ENCODE measurements at places on chromosomes 13 and 19.

DNA sequence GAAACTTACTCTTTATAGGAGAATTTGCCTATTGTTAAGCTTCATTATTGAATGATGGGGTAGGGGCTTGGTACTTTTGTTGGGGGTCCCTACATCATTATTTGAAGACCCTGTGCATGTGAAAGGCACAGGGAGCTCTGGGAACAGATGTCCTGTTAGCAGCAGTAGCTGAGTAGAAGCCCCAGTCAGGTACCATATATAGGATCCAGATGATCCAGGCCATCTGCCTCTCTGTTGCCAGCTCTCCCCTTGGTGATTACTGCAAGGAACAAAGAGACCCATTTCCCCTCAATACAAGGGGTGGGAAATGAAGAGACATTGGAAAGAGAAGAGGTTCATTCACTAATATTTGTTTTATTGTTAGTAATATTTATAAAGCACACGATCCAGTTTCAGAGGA, 4.4 kb upstream of the MTMR6 start:
- no peak for DNase-seq

GRCh38 chr19:38734426-38735256, 9.6 kb downstream of the CAPN12 start:
- no peak for DNase-seq

- no peak for DNase-seq
These were observed 11.6 kb downstream of the TMPRSS9 start for GRCh38 chr19:2371656-2372055.

DNA sequence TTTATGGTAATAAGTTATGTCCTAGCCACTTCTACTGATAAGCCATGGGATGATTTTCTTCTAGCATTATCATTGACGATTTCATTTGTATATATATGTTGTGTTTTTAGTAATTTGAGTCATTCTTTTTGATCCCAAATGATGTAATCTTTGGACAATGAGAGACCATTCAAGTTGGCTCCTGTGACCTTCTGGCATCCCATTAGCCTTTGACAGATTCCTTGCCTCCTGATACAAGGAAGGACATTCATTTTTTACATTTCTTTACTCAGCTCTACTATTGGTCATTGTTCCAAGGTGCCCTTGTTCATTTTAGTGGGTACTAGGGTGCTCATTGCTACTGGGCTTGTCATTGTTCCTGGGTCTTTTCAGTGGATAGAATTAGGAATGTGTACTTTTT, 35.3 kb upstream of the MYCBP2 start:
- no peak for DNase-seq

GRCh38 chr19:5873617-5874199, 3.4 kb upstream of the FUT5 start:
- no peak for DNase-seq

GRCh38 chr19:57105976-57106721, 13.6 kb upstream of the USP29 start:
- no peak for DNase-seq

DNA sequence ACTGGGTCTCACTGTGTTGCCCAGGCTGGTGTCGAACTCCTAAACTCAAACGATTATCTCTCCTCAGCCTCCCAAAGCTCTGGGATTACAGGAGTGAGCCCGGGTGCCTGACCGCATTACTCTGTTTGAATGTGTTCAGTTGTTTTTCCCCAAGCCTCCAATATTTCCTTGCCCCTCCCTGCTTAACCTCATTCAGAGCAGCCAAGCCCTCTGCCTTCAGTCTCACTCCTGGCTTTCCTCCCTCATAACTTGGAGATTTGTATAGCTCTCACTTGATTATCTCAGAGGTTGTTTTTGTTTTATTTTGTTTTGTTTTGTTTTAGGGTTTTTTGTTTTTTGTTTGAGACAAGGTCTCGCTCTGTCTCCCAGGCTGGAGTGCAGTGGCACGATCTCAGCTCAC, 11.4 kb downstream of the EPHX3 start:
- DNase-seq: no peak

GRCh38 chr19:33024398-33024797, 40.3 kb downstream of the RHPN2 start:
- DNase-seq: no peak

DNA sequence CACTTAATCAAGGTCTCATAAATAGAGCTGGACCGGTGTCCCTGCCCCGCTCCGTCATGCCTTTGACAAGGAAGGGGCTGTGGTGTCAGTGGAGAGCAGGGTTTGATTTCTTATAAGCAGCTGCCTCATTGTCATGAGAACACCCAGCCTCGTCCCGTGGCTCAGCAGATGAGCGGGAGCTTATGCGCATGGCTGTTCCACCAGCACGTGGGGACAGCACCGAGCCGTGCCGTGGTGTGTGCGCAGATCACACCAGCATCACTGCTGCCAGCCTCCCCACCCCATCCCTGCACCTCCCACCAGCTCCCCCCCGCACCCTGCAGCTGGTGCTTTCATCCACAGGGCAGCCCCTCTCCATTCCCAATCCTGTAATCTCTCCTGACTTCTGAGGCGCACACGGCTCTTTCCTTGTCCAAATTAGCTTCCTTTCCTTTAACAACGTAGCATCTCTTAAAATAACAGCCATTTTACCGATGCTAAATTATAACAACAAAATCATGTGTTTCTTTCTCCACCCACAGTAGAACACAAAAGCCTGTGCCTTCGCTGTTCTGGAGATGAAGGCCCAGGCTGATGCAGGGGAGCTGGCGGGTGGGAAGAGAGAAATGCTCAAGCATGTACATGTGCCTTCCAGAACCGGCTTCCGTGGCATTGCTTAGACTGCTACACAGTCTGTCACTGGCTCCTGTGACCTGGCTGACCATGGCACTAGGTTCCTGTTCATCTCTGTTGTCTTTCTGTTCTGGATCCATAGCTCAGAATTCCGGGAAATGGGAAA, 96.8 kb downstream of the RAB20 start:
- DNase-seq: no peak

GRCh38 chr19:37931881-37932655, 25.1 kb downstream of the SIPA1L3 start:
- DNase-seq: no peak

DNA sequence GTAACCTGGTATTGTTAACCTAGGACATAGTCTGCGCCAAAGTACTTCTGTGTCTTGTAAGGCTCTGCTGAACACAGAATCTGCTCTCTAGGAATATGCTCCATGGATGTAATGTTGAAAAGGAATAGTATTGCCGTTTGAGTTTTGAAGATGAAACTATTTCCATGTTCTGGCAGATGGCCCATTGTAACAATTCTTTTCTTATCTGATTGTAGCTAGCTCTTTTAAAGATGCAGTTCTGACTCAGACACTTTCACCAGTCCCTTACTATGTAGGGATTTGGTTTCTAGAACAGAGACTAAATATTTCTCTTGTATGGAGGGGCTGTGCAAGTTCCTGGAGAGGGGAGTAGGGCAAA, 185.6 kb downstream of the MTUS2 start:
- DNase-seq: no peak

GRCh38 chr19:35882114-35882832, 13.9 kb downstream of the APLP1 start:
- DNase-seq: no peak

- DNase-seq: no peak
These were observed 71.6 kb upstream of the UBAC2 start for GRCh38 chr13:99129050-99129449.

DNA sequence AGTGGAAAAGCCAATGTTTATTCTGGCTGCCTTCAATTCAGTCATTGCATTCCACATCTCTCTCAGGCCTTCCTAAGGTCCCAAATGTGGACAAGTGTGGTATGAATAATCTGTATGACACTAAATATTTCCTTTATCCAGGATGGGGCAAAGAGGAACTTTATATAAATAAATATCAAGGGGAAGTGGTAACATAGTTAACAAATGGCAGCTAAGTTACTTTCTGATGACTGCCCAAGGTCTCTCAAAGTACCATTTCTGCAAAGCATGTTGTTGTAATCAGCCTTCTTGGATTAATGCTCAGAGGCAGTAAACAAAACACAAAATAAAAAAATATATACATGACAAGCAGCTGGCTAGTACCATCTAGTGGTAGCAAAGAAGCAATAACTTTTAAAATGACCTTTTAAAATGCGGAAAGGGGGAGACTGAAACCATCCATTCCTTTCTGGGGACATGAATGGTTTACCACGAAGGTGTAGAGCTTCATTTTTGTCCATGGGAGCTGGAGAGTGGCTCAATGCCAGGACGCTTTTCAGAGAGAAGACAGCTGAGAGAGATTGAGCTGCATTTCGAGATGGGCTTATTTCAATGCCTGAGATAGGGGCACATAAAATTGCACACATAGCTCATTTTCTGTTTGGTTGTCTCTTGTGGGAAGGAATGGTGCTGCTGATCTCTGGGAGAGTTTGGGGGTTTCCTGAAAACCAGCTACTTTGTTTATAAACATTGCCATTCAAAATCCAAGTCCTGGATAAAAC, 259.2 kb downstream of the RFC3 start:
- DNase-seq: no peak

- no peak for DNase-seq
These were observed 27.6 kb downstream of the GPALPP1 start for GRCh38 chr13:45016792-45017425.

GRCh38 chr13:50910485-50910805, 854 bp downstream of the RNASEH2B start:
- no peak for DNase-seq

DNA sequence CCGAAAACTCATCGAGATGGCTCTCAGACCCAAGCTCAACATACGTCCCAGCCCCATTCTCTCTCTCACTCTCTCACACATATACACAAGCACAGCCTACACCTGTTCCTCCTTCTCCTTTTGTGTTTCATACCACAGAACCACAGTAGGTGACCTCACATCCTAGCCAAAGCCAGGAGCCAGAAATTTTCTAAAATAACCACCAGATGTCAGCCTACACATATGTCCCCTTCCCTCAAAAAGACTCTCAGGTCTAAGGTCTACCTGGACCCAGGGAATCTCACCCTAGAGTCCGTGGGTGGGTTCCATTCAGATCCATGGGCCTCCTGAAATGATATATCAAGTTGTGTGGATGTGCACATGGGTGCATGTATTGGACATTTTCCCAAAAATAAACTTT, 104.2 kb upstream of the IPO5 start:
- no peak for DNase-seq

DNA sequence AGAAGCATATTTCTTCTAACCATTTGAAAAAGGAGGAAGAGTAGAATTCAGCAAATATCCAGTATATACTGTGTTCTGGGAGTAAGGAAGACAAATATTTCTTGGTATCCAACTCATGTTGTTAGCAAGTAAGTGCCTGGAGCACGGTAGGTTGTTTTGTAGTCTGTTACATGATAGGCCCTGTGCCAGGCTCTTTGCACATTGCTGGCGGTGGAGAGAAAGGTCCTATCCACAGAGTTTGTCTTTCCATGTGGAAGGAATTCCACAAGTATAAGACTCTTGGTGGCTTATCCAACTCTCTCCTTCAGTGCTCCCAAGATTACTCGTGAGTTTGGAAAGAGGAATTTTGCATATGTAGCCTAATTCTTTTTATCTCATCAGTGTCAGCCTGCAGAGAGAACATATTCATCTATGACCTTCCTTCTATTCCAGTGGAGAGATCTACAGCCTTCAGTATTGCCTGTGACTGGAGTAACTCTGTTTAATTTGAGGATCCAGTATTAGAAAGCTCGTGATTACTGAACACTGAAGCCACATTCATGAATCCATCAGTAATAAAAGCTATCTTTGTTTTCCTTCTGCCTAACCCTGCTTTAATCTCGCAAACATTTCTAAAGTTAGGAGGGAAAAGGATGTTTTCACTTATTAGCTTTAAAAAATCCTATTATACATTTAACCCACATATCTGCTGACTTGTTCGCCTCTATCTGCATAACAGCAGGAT, 183.9 kb upstream of the CSNK1A1L start:
- DNase-seq: no peak

DNA sequence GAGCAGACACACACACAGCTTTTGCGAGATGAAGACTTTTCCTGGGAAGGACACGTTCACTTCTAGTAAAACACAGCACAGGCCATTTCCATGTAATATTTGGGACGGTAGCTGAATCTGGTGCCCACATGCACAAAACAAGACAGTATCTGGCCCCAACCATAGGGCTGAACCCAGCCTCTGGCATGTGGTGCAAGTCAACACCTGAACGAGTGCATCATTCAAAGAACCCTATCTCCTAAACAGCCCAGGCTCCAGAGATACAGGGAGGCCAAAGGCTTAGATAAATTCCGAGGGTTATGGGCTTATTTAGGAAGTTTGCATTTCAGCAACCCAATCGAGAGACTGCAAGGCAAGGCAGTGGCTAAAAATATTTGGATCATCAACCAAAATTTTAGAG, 2.7 kb upstream of the TFDP1 start:
- no peak for DNase-seq

DNA sequence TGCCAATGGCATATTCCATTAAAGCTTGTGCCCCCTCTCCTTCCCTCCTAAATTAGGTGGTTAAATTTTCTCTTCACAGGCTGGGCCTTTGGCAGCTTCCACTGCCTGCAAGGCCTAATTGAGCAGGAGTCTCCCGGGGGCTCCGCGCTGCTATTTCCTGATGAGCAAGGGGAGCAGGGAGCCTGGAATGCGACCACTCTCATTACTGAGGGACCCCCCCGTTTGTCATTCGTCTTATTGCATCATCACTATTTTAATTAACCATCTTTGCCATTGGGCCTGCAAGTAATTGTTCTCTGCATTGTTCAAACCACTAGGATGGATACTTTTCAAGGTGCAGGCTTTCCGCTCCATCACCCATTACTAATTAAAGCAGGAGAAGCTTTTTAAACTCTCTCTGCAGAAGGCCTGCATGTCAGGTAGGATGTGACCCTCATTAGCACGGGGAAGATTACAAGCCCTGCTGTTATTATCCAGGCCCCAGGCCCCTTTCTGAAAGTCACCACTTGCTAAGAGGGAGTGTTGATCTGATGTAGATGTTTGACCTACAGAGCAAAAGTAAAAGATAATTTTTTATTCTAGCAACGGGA, 142.3 kb downstream of the OXGR1 start:
- DNase-seq: no peak

GRCh38 chr19:30566681-30567420, 194.7 kb downstream of the ZNF536 start:
- DNase-seq: no peak

GRCh38 chr19:49347835-49348234, 12.6 kb downstream of the CD37 start:
- DNase-seq: no peak

DNA sequence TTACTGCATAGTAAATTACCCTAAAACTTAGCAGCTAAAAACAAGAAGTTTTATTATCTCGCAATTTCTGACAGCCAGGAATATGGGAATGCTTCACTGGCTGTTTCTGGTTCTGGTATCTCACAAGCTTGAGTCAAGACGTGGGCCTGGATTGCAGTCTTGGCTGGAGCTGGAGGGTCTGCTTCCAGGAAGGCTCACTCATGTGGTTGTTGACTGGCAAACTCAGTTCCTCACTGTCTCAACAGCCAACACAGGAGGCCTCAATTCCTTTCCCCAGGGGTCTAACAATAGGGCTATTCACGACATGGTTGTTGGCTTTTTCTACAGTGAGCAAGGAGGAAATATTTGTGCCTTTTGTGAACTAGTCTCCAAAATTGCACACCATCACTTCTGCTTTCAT, 146.3 kb downstream of the GPC5 start:
- DNase-seq: no peak

All from stimulated activated CD8-positive, alpha-beta memory T cell treated with anti-CD3 and anti-CD28 coated beads, Interleukin-2, amount 100 ng/mL, for 1 hour (primary cell).